Hypothalamus (tissue), 51 donors: ENCODE measurements at places on chromosomes 12 and 14.

- no peak for DNase-seq
Observed at GRCh38 chr12:33588725-33589405, 149.2 kb upstream of the SYT10 start.

DNA sequence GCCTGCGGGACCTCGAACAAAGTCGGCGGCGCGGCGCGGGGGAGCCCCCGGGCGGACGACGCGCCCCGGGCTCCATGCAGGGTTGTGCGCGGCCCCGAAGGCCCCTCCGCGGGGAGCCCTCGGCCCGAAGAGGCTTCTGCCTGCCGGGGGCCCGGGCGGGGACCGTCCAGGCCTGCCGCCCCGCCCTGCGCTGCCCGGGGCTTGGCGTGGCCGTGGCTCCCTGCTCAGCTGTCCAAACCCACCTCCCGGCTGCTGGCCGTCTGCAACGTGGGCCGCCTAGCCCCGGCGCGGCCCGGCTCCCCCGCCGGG lies 670 bp downstream of the DYRK2 start:
- DNase-seq = no peak

- DNase-seq = no peak
Observed at GRCh38 chr12:58068706-58069105, 127.3 kb downstream of the ATP23 start.

- DNase-seq = no peak
Observed at GRCh38 chr12:126492181-126492580, 1426.9 kb downstream of the AACS start.

DNA sequence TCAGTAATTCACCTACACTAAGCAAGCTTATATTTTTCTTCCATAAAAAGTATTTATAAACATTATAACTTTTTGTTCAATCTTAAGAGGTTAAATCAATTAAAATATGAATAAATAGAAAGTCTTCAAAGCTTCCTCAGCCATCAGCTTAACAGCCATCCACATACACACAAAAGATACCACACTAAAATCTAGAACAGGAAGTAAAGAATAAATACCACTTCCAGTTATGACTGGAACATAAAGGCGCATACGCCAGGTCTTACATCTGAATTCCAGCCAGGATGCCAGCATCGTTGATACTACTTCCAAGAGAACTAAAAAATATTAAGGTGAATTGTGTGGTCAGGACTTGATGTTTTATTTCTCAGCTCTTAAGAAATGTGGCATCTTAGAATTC lies 17.0 kb downstream of the SIX1 start:
- no peak for DNase-seq

- DNase-seq = no peak
Observed at GRCh38 chr12:24230061-24230701, 280.7 kb upstream of the SOX5 start.

GRCh38 chr12:65526311-65526710 lies 247.8 kb downstream of the MSRB3 start:
- no peak for DNase-seq

DNA sequence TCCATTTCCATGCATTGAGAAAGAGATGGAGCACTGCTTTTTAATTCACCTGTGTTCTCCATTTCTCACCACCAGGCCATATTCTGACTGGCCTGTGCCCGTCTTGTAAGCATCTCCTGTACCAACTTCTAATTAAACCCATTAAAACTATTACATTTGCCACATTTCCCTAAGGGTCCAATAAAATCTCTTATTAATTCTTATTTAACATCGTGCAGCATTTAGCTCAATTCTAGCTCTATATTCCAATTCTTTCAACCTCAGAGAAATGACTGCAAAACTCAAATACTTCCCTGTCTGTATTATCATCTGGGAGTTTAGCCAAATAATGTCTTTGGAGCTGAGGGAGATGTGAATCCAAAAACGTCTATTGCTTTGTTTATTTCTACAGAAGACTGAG lies 495.4 kb upstream of the TMEM132C start:
- DNase-seq = no peak

GRCh38 chr12:14663002-14663401 lies 33.4 kb downstream of the GUCY2C start:
- DNase-seq = no peak

- DNase-seq = no peak
Observed at GRCh38 chr12:21675641-21676040, 18.0 kb upstream of the LDHB start.

DNA sequence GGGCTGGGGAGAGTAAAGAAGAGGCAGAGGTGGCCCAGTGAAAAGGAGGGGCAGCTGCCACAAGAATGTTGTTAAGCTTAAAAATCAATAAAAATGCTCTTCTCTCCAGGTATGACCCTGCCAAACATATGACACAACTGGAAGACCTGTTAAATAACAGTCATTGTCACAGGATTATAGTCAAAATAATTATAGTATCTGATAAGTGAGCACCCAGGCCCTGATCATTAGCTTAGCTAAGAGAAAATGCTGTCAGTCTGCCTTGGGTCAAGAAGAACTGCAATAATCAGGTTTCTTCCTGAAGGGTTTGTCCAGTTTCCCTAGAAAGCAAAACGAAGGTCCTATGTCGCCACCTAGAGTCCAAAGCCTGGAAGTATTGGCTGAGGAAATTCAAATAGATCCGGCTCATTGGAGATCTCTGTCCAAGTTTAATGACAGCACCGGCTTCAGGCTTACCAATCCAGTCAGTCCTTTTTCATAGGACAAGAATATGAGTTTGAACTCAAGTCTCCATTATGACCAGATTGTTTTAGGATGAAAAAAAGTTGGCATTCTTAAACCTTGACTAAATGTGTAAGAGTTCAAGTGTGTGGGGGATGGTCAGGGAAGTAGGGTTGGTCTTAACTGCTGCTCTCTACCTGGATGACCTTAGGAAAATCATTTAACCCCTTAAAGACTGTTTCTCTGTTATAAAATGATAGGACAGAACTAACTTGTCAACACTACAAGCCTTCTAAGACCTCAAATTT lies 22.5 kb upstream of the NKX2-8 start:
- DNase-seq = no peak

- no peak for DNase-seq
Observed at GRCh38 chr14:50363714-50364111, 33.0 kb downstream of the CDKL1 start.

DNA sequence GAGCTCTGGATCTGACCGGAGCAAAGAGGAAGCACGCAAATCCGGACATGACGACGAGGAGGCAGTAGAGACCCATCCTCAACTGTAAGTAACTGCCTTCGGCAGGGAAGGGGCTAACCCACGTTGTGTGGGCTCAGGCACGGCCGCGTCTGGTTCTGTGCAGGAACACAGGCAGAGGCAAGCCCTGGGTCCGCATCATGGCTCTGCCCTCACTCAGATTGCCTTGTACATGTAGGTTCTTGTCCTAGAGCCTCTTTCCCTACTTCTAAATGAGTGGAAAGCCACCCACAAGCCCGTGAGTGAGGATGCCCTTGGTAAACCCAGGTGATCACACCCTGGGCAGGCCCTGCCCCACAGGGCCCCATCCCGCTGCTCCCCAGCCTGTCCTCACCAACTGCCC lies 8.9 kb upstream of the RPLP0 start:
- DNase-seq = no peak

GRCh38 chr14:96270565-96271420 lies 14.8 kb downstream of the BDKRB1 start:
- DNase-seq = no peak

DNA sequence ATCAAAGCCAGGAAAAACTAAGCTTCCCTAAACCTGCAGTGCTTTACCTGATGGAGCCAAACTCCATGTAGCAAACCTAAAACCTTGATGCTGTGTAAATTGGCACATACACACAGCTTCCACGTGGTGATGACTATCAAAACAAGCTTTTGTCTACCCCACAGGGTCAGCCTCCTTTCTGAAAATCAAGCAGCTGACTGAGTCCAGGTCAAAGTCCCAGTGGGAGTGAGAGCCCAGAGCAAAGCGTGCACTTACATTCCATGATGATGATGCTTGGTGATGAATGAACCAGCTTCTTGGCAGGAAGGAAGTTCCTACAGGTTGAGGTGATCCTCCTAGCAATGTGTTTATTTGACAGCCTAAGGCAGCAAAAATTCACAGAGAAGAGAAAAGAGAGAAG lies 630.0 kb upstream of the TBX3 start:
- DNase-seq = no peak

GRCh38 chr14:103909531-103910261 lies 18.6 kb upstream of the TDRD9 start:
- no peak for DNase-seq

DNA sequence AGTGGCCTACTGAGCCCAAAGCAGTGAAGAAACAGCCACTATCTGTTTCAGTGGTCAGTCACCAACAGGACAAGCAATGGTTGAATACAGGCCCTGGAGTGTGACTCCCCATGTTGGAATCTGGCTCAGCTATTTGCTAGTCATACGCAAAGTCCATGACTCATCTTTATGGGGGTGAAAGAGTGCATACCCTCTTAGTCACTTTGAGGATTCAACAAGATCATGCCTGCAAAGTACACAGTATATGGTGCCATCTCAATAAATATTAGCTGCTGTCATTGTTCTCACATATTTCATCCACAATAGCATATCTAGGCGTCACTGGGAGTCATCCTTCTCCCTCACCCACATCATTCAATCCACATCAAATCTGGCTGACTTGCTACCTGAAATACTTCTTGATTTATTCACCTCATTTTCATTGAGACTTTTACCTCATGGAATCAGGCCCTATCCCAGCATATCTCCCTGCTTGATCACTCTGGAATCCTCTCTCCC lies 26.4 kb upstream of the STAB2 start:
- DNase-seq = no peak

- DNase-seq = peak; percentile 27
Observed at GRCh38 chr14:102594514-102595175, 2.2 kb downstream of the RCOR1 start.

DNA sequence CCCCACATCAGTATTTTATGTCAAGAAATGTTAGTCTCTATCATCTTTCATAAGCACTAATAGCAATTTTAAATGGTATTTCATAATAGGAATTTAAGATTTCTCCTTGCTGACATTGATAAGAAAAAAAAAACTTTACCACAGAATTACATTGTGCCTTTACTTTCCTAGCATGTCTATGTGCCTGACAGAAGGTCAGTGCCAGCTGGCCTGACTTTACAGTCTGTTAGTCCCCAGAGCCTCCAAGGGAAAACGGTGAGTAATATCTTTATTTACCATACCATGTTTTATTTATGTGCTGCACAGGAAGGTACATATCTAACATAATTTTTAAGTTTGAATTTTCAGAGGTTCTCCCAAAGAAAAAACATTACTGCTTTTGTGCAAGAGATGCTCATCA lies 152.0 kb upstream of the AEBP2 start:
- no peak for DNase-seq

DNA sequence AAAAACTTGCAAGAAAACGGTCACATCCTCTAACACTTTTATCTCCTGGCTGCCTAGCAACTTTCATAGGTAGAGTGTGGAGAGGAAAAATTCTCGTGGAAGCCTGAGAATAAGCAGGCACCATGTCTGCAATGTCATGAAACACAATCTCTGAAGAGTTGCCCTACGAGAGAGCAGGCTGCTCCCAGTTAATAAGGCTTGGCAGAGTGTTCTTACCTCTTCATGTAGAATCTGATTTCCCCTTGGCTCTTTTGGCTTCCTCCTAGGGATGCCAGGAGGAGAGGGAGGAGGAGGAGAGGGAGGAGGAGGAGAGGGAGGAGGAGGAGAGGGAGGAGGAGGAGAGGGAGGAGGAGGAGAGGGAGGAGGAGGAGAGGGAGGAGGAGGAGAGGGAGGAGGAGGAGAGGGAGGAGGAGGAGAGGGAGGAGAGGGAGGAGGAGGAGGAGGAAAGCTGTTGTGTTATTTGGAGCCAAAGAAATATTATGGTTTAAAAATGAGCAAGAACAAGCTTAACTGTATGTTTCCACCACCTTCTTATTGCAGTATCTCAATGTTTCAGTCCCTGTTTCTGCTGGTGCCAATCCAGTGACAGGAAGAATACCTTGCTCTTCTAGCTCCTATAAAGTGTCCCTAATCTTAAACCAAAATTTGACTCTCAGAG lies 52.9 kb downstream of the EGLN3 start:
- DNase-seq = no peak

- no peak for DNase-seq
Observed at GRCh38 chr14:68994056-68994455, 15.0 kb upstream of the ACTN1 start.

DNA sequence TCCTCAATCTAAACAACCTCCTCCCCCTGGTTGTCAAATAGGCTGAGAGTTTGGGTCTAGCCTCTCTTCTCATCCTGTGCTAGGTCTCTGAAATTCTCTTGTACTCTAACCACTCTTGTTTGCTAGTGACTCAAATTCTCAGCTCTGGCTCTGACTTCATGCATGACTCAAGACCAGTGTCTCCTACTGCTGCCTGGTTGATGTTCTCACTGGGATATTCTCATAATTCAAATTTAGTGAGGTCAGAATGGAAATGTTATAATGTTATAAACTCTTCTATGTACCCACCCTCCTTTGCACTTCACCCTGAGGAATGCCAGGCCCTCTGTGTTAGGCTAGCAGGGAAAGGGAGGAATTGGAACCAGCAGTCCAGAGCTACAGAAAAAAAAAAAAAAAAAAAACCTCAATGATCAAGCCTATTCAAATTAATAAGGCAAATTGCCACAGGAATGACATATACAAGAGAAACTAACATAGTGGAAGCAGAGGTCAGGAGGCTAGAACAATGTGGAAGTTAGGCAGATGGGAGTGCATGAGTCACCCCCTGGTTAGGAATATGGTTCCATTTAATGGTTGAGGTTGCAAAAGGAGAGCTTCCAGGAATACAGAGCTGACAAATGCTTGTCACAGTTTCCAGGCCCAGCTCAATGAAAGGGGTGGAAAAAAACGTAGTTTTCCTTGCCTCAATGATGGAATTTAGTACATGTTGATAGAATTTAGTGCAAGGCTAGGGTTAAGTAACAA lies 459.5 kb downstream of the RMST start:
- DNase-seq = no peak
